Type B pancreatic cell (in vitro differentiated cells): ENCODE measurements at places on chromosomes 6 and 20. TPM values are rescaled to one million over a fixed set of nuclear protein-coding genes. Genes with fewer than 3 reads are reported as not detected.

The KIAA1755 gene
- 4.7 TPM in 1 of 2 replicates, not detected in the other for total RNA-seq

The CDH4 gene
- 5.0 and 8.3 TPM in 2 replicates for total RNA-seq

The TBC1D22B gene
- 13.6 and 14.1 TPM in 2 replicates for total RNA-seq

The DEF6 gene
- total RNA-seq, result 6.2 and 12.1 TPM in 2 replicates

The PDE7B gene
- 3.9 and 5.1 TPM in 2 replicates for total RNA-seq

The HECA gene
- 17.8 and 24.4 TPM in 2 replicates for total RNA-seq

- no peak overlapping the region for H3K4me3 ChIP-seq
- H3K27ac ChIP-seq, result no peak overlapping the region
- no peaks in the 10 kb centered on the region for H3K27me3 ChIP-seq
- no peaks in the 10 kb centered on the region for H3K4me1 ChIP-seq
Measured at GRCh38 chr6:85561750-85562357, 31.8 kb downstream of the SNX14 start.

- DNase-seq, result no peak
- no peaks in the 10 kb centered on the region for H3K4me1 ChIP-seq
- no peaks in the 10 kb centered on the region for H3K36me3 ChIP-seq
- peaks cover 36% of the 10 kb centered on the region for H3K27me3 ChIP-seq
Measured at GRCh38 chr6:159931846-159932245, 37.0 kb upstream of the IGF2R start.

- no peak overlapping the region for H3K4me3 ChIP-seq
- DNase-seq, result no peak
- H3K27ac ChIP-seq, result peak overlapping the region; percentile 73
- H3K4me1 ChIP-seq, result no peaks in the 10 kb centered on the region
- H3K27me3 ChIP-seq, result no peaks in the 10 kb centered on the region
- H3K36me3 ChIP-seq, result no peaks in the 10 kb centered on the region
Measured at GRCh38 chr6:18053078-18053477, 65.6 kb upstream of the KIF13A start.

DNA sequence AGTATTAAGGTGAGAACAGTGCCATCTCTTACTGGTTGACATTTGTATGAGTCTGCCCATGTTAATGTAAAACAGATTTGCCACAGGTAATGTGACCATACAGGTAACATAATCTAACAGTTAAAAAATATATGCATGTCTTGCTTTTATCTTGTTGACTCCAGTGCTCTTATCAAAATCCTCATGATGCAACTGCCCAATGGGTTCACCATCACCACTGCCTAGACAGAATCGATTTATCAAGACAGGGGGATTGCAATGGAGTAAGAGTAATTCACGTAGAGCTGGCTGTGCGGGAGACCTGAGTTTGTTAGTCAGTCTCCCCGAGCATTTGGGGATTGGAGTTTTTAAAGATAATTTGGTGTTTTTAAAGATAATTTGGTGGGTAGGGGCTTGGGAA, 19.2 kb downstream of the SNX9 start:
- peaks cover 7% of the 10 kb centered on the region for H3K36me3 ChIP-seq
- no peak for DNase-seq
- no peaks in the 10 kb centered on the region for H3K27me3 ChIP-seq
- H3K27ac ChIP-seq, result peak overlapping the region; percentile 30
- H3K4me3 ChIP-seq, result peak overlapping the region; percentile 7

GRCh38 chr6:81752921-81753710, 635 bp upstream of the TENT5A start:
- peaks cover 24% of the 10 kb centered on the region for H3K4me1 ChIP-seq
- H3K27ac ChIP-seq, result peak overlapping the region; percentile 98
- peaks cover 31% of the 10 kb centered on the region for H3K36me3 ChIP-seq
- DNase-seq, result peak; percentile 85
- peaks cover 13% of the 10 kb centered on the region for H3K27me3 ChIP-seq

- H3K4me3 ChIP-seq, result no peak overlapping the region
- no peak overlapping the region for H3K27ac ChIP-seq
- no peaks in the 10 kb centered on the region for H3K4me1 ChIP-seq
- no peaks in the 10 kb centered on the region for H3K36me3 ChIP-seq
Measured at GRCh38 chr6:97049253-97050011, 124.9 kb downstream of the KLHL32 start.

GRCh38 chr6:134093007-134093573, 40.7 kb upstream of the SLC2A12 start:
- H3K36me3 ChIP-seq, result no peaks in the 10 kb centered on the region
- no peak overlapping the region for H3K4me3 ChIP-seq
- peaks cover 3% of the 10 kb centered on the region for H3K27me3 ChIP-seq
- no peak overlapping the region for H3K27ac ChIP-seq

DNA sequence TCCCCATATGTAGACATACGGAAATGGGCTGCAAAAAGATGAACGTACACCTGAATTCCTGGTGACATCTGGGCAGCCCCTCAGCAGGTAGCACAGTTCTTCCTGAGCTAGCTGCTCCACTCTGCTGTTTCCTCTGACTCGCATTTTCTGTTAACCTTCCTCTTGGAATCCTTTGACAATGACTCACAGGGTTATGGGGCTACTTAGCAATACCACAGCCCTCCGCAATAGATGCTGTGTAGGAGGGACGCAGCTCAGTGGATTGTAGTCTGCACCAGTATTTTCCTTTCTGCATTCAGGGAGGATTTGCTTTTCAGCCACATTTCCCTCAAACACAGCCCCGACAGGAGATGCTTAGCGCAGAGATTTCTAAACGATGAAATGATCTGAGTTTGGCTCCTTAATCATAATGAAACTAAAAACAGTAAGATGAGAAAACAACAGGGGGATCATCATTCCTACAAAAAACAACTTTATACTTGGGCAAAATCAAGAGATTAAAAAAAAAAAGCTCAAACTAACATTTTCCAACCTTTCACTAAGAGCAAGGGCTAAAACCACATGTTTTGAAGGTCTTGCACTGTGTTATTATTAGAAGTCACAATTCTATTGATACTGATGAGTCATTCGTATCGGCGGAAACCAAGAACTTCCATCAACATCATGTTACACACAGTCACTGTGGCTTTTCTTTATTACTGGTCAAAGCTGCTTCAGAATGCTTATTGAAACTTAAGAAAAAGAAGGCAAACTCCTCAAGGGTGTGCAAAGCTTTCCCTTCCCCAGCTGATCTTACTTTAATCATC, 12.2 kb downstream of the BACH2 start:
- peaks cover 39% of the 10 kb centered on the region for H3K4me1 ChIP-seq
- H3K36me3 ChIP-seq, result peaks cover 3% of the 10 kb centered on the region
- no peak for DNase-seq
- peak overlapping the region; percentile 69 for H3K4me3 ChIP-seq
- H3K27ac ChIP-seq, result peak overlapping the region; percentile 12
- no peaks in the 10 kb centered on the region for H3K27me3 ChIP-seq

GRCh38 chr6:108174371-108175175, 8.8 kb downstream of the NR2E1 start:
- no peak for DNase-seq
- H3K27me3 ChIP-seq, result peaks cover 100% of the 10 kb centered on the region
- H3K36me3 ChIP-seq, result no peaks in the 10 kb centered on the region
- peak overlapping the region; percentile 87 for H3K4me3 ChIP-seq
